RWPE2 (cell line): ENCODE measurements at places on chromosomes 7 and 10.

- DNase-seq = no peak
Measured at GRCh38 chr10:63696205-63696604, 175.0 kb downstream of the REEP3 start.

DNA sequence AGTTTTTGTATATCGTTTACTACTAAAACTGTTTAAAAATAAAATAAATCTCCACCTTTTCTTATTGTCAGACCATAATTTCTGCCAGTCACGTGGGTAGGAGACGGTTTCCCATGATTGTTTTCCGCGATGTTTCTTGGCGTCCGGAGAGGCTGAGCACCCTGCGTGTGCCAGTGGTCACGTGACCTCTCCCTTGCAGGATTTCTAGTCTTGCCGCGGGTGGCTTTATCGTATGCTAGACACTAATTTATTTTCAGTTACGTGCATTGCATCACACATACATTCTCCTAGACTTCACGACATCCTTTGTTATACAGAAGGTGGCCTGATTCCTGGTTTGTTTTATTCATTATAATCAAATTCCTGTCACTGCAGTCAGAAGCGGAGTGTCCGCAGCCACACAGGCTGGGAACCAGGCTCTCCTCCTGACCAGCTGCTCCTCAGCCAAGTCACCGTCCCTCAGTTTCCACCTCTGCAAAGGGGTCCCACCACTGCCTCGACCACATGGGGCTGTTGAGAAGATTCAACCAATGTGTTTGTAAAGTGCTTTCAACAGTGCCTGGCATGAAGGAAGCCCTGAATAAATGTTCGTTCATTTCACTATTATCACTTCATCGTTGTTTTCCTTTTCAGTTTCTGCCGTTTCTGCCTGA, 203.2 kb upstream of the PPP2R2D start:
- no peak for DNase-seq

DNA sequence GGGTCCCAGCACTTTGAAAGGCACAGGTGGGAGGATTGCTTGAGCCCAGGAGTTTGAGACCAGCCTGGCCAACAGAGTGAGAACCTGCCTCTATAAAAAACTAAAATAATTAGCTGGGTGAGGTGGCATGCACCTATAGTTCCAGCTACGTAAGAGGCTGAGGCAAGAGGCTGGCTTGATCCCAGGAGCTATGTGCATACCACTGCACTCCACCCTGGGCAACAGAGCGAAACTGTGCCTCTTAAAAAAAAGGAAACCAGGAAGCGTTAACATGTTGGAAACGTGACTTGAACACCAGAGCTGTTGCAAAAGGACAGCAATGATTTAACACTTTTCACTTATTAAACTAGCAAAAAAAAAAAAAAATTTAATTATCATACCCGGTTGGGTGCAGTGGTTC, 12.6 kb downstream of the BAZ1B start:
- DNase-seq = no peak

DNA sequence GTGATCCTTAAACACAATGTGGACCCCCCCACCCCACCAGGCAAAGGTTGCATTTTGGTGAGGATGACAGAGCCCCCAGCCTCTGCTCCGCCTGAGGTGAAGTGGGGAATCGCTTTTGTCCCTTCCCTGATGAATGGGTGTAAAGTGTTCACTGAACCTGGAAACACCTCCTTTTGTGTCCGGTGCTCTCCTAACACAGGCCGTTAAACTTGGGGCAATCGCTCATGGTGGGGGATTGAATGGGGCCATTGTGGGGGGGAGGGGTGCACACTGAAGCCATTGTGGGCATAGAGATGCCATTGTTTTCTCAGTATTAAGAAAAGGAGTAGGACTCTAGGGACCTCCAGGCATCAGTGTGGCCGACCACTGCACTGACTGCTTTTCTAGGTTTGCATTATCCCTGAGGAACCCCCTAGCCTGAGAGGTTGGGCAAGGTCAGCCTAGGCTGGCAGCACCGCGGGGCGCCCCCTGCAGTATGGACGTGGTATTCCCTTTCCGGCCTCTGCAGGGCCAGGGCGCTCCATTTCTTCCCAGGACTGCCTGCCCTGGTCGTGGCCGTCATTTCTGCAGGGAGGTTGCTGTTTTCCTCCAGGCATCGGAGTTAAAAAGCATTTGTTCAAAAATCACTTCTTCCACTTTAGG, 158.3 kb downstream of the TCF7L2 start:
- no peak for DNase-seq

GRCh38 chr7:123998921-123999320, 33.9 kb downstream of the TMEM229A start:
- no peak for DNase-seq

- no peak for DNase-seq
Measured at GRCh38 chr10:526651-527312, 162.7 kb downstream of the DIP2C start.

GRCh38 chr10:61329854-61330253, 123.3 kb downstream of the TMEM26 start:
- DNase-seq = no peak

DNA sequence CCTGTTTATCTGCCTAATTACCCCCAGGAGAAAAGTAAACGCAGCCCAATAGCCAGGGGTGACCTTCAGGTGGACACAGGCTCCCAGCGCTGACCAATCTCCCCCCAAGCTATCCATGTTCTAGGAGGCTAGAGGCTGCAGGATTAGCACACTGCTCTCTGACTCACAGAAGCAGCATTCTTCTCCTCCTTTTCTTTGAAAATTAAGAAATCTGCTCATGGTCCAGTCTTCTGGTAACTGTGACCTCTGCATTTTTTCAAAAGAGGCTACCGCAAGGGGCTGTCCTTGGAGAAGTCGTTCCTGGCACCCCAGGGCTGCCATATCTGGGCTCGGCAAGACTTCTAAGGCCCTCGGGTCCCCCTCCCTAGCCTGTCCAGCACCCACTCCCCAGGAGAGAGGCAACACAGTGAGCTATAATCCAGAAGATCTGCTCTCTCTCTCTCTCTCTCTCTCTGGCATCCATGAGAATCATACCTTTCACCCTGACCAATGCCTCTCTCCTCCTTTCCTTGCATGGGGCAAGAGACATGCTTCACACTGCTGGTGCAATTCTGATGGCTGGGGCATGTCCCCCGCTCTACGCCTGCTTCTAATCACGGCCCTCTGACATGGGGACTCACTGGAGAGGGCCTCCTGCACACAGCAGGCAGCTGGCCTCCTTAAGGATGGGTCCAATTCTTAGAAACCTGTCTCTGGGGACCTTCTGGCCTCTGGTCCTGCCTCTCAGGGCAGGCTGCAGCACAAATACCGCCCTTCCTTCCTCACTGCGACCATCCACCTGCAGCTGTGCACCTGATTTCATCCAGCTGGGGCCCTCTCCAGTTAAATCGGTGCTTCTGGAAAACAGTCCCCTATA, 27.3 kb downstream of the ANXA11 start:
- no peak for DNase-seq

DNA sequence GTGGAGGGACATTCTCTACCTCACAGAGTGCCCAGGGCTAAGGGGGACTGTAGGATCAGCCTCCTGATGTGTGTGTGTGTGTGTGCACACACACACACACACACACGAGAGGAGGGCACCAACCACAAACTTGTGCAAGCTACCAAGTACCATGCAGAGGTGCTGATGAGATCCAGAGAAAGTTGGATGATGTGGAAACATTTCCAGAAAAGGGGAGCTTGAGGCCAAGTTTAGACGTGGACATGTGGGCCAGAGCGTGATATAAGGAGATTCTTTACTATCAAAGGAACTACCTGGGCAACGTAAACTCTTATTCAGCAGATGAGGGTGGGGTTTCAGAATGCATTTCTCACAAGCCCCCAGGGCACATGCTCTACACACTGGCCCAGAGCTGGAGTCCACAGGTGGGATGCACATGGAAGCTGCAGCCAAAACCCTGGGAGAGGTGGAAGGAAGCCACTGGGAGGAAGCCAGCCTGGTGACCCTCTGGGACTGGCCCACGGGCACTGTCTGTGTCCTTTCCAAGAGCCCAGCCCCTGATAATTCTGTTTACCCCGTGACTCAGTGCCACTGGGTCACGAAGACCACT, 53.5 kb downstream of the DLG5 start:
- DNase-seq = no peak

DNA sequence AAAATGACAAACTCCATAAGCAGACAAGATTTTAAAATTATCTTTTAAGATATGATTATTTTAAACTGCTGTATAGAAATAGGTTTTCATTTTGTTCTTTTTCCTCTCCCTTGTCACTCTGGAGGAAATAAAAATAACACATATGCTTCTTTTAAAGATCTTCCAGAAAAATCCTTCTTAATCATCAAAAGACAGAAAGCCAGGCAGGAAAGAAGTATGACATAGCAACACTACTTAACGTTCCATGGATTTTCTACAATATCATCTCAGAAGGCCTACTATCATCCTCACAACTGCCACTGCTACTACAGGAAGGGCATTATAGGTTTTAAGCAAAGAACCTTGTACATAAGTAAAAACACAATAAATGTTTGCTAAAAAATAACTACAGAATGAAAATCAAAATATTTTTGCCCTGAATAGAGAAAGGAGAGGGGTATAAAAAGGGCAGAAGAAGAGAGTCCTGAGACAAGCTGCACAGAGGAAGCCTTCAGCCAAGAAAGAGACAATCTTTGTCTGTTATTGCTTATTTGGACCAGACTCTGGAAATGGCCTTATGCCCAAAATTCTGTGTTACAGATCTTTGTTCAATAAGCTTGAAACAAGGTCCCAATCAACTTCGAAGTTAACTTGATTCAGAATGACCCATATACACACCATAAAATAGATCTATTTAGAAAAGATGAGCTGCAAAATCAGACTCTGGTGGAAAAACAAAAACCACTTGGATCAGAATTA, 67.8 kb downstream of the ABI1 start:
- no peak for DNase-seq

GRCh38 chr10:74096777-74097176, 53.9 kb downstream of the AP3M1 start:
- no peak for DNase-seq

DNA sequence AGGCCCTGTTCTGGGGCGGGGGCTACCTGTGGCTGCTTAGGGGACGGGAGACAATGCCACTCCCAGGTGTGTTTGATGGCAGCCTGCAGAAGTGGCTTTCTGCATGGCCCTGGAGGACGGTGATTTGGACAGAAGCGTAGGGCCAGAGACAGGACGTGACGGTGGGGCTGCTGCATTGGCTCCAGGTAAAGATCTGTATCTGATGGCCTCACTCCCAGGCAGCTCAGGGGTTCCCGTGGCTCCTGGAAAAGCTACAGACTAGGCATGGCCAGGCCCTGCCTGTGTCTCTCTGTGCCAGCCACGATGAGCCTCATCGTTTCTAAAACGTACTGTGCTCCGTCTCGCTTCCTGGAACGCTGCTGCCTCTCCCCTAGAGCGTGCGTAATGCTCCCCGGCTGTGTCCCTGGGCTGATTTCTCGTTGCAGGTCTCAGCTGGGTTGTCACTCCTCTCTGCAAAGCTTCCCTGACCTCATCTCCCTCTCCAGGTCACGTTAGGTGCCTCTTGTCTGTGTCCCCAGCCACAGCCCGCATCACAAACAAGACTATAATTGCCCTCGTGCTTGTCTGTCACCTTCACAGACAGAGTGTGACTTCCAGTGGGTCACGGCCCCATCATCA, 12.6 kb downstream of the GTF2IRD1 start:
- DNase-seq = no peak

DNA sequence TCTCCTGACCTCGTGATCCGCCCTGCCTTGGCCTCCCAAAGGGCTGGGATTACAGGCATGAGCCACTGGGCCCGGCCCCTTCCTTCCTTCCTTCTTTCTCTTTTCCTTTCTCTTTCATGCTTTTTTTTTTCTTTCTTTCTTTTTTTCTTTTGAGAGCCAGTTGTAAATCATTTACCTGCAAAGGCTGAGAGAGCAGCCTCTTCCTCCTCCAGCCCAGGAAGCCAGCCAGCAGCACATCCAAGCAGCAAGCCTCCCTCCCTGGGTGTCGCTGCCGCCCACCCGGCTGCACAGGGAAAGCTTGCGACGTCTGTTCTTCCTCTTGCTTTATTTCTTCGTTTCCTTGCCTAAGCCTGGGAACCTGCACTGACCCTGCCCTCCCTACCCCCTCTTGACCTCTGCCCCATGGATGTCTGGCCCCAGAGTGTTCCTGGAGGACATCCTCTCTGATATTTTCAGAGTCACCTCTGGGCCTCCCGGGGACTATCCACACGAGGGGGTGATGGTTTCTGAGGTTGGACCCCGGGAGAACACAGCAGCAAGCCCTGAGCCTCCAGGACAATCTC, 62.8 kb upstream of the MYL10 start:
- no peak for DNase-seq

DNA sequence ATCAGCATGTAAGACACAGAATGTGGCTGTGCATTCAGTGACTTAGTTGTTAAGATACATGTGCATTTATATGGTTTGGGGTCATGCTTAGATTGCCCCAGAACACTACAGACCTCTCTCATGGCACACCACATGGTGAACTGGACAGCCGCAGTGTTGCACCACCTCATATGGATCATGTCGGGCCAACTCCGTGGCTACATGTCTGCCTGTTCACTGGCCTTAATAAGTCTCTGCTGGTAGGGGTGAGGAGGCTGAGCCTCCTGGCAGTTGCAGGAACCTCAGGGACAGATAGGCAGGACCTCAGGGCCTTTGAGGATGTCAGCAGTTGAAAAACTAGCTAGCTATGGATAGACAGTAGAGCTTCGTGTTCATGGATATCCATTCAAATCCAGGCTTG, 751.0 kb downstream of the GRID1 start:
- no peak for DNase-seq

GRCh38 chr10:75512203-75512933, 80.9 kb downstream of the LRMDA start:
- no peak for DNase-seq

- DNase-seq = no peak
Measured at GRCh38 chr7:81929386-81929785, 159.5 kb upstream of the HGF start.

DNA sequence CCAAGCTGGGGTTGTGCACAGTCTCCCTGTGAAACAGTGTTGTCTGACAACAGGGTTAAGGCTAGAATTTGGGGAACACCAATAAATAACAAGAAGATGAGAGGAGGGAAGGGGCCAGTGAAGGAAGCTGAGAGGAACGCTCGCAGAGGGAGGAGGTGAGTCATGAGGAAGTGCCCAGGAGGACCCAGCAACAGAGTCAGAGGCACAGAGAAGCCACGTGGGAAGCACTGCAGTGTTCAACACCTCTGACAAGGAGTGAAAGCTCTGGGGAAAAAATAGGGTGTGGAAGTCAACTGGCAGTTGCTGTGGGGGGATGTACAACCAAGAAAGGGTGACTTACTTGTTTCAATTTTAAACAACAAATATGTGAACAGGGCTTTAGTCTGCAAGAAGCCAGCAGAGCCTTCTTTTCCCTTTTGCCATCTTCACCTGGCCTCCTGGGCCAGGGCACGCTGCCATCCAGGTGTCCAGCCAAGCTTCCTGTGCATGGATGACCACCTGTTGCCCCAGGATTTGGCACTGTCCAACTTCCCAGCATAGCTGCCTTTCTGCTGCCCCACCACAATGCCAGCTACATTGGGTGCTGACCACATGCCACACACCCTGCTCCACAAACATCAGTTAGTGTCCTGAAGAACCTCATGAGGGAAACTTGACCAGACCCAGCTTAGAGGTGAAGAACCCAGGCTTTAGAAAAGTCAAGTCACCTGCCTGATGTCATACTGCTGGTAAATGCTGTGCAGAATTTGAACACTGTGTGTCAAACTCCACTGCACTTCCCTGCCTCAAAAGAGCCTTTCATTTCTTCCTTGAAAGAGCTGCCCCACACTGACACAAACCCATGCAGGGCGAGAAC, 69.6 kb downstream of the ATXN7L1 start:
- DNase-seq = no peak

GRCh38 chr10:48879451-48879850, 60.2 kb downstream of the LRRC18 start:
- no peak for DNase-seq

GRCh38 chr7:130875265-130875741, 141.3 kb upstream of the KLF14 start:
- no peak for DNase-seq

GRCh38 chr7:5702876-5703571, 78.4 kb downstream of the RNF216 start:
- no peak for DNase-seq
